ENCODE measurements at places on chromosomes 4 and X.
A peak's percentile ranks its signal among the peaks of the same experiment; 100 is the strongest.

DNA sequence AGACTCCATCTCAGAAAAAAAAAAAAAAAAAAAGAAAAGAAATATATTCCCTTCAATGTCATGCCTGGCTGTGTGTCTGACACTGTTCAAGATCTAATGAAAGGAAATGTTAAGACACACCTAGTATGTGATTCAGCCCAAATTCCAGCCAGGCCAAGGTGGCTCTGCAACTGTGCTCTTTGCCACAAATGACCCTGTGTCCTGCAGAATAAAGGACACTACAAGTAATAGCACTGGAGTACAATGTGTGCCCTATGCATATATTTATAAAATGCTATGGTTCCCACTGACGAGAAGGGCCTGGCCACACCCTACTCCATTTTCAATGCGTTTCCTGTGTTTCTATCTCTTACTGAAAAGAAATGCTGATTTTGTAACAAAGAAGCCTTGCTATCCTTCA is 98.0 kb upstream of the SORBS2 start:
- DNase-seq: no peak

DNA sequence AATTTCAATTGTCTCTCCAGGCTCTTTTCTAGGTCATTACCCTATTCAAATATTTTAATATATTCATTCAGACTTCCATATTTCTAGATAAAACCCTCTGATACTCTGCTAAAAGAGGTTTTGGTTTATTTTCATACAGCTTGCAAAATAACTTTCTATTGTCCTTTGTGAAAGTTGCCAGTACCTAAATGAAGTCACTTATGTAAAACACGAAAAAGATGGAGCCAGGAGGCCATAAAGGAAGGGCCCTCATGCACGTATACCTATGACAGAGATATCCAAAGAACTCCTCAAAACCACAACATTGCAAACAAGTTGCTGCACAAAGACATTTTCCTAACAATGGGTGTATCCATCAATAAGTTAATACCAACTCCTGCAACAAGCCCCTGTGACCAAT is 25.7 kb upstream of the ELOVL6 start:
- DNase-seq: no peak

DNA sequence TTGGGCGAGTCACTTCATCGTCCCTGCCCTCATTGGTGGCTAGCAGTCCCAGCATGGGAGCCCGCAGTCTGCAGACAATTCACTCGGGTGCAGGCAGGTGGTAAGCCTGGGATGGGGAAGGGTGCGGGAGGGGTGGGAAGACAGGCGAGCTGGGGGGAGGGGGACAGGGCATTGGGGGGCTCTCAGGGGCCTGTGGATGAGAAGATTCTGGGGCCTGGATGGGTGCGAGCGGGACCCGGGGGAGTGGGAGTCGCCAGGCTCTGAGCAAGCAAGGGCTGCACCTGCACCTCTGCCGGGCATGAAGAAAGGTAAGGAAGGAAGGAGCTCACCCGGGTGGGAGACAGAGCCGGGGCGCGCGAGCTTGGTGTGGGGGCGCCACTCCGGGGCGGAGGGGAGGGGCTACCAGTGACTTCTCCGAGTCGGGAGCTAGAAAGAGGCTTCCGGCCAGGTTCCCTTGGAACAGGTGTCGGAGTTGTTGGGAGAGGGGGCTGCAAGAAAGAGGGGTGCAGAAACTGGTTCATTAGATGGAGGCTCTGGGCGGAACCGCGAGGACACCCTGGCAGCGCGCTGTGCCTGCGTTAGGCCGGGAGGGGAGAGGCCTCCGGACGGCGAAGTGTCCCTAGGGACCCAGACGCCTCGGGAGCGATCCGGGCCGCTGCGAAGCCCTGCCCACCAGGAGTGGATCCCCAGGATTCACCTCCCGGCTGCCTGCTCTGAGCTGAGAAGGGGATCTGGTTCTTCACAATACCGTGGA is 103.4 kb upstream of the PDLIM3 start:
- DNase-seq: no peak

- DNase-seq: peak; percentile 28
These were observed 49.6 kb downstream of the LNX1 start for GRCh38 chr4:53541577-53542206.

DNA sequence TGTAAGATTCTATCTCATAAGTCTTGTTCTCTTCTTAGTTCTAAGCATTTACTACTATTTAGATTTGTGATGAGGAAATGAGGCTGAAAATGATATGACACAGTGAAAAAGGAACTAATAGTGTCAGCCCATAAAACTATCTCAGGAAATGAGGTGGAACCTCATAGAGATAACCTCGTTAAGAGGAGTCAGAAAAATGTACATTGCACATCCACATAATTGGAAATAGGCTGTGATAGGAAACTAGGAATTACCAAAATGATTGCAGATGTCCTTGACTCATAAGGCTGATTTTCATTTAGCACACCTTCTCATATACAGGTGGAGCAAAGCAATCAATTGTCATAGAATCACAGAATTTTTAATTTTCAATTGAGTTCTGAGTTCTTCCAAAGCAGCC is 26.8 kb downstream of the ANXA10 start:
- DNase-seq: no peak
